Coronary artery (tissue), 2 donors: ENCODE measurements at places on chromosomes 11 and 22.

DNA sequence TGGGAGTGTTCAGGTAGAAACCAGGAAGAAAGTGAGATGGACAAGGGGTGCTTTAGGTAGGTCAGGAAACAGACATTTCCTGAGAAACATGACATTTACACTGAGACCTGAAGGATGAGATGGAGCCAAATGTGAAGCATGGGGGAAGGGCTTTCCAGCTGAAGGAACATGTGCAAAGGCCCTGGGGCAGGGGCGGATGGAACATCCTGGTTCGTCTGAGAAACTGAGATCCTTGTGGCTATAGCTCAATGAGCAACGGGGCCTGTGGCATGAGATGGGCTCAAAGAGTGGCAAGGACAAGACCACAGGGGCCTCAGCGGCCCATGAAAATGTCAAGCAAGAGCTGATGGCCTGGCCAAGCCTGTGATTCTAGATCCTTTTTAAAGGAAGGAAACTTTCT is 127.4 kb downstream of the DSCAML1 start:
- no peak for DNase-seq

GRCh38 chr11:119807841-119808240 is 78.8 kb upstream of the NECTIN1 start:
- DNase-seq = no peak

DNA sequence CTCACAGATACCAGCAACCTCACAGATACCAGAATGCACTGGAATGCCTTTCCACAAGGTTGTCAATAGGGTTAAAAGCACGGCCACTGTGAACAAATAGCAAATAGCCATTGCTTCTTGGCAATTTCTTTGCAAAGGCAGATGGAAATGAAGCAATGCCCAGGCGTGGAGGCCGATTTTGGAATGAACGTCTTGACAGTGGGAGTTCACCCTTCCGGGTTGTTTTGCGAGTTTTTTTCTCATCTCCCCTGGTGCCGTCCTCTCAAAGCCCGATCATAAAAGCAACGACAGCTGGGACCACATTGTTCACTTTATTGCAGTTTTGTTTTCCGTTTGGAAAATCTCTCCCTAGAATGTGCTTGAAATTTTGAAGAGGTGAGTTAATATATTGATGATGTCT is 38.0 kb upstream of the CD82 start:
- DNase-seq = no peak

- DNase-seq = no peak
These were observed 132.3 kb downstream of the CEP164 start for GRCh38 chr11:117459979-117460300.

DNA sequence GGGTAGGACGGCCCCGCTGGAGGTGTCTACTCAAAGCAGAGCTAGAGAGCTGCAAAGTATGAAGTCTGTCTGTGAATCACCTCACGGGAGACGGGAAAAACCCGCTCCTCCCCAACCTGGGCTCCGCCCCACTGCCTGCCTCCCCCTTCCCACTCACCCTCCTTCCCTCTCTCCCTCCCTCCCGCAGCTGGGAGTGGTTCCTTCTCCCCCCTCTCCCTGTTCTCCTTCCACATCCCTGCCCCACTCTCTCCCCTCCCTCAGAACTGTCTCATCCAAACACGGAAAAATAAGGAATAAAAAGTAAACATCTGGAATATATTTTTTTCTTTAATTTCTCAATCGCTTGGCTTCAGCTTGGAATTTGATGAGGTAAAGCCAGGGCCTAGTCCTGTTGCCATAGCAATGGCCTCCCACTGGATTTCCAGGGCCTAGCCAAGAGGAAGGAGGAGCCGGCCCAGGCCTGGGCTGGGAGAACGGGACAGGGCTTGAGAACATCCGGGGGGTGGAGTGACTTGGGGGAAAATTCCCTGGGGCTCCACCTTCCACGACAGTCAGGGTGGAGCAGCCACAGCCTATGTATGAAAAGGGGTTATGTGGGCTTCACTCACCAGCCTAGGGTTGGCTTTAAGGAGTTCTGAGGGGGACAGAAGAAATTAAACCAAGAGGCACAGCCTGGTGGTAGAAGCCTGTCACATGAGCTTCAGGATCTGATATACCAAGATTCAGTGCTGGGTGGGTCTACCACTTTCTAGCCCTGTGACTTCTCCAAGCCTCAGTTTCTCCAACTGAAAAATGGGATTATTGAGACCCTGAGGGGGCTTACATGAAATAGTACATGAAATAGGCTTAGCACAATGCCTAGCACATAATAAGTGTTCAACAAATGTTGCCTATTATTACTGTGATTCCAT is 2.2 kb downstream of the TNKS1BP1 start:
- peak; percentile 98 for DNase-seq
